Smooth muscle cell of the pulmonary artery (primary cell): ENCODE measurements at places on chromosomes 7 and 10. TPM values are rescaled to one million over a fixed set of nuclear protein-coding genes. Genes with fewer than 3 reads are reported as not detected.

The TMEM140 gene
- total RNA-seq = 8.7 and 17.7 TPM in 2 replicates

The IFIT1 gene
- total RNA-seq = 4.4 and 22.2 TPM in 2 replicates

The TMUB1 gene
- total RNA-seq = 25.5 and 26.2 TPM in 2 replicates

The OR2A5 gene
- total RNA-seq = not detected in 2 replicates

The SFRP4 gene
- 72.7 and 95.2 TPM in 2 replicates for total RNA-seq

The TAS2R4 gene
- total RNA-seq = 1.5 and 1.9 TPM in 2 replicates

The DPP6 gene
- not detected in 2 replicates for total RNA-seq

The OR9A2 gene
- total RNA-seq = 0.13 TPM in 1 of 2 replicates, not detected in the other

The EPHB6 gene
- total RNA-seq = 1.7 and 18.4 TPM in 2 replicates

The SHOC2 gene
- total RNA-seq = 46.3 and 62.8 TPM in 2 replicates

The PAX2 gene
- total RNA-seq = not detected in 2 replicates

The CCDC136 gene
- total RNA-seq = 6.3 and 7.5 TPM in 2 replicates

The SMO gene
- 17.6 and 18.9 TPM in 2 replicates for total RNA-seq

The CYP3A4 gene
- not detected in 2 replicates for total RNA-seq

The ACHE gene
- 0.07 and 0.13 TPM in 2 replicates for total RNA-seq

The CFAP70 gene
- total RNA-seq = 1.2 TPM in 2 replicates

The RPEL1 gene
- 0.07 TPM in 1 of 2 replicates, not detected in the other for total RNA-seq

The MICU1 gene
- total RNA-seq = 47.3 and 54.5 TPM in 2 replicates

The NUDT13 gene
- 1.1 and 1.6 TPM in 2 replicates for total RNA-seq

The PDE1C gene
- total RNA-seq = 52.9 and 89.5 TPM in 2 replicates

The PRPS1L1 gene
- total RNA-seq = not detected in 2 replicates
